ENCODE measurements at places on chromosomes 1 and 21.

- DNase-seq = no peak
Observed at GRCh38 chr1:189637041-189637440, 840.6 kb downstream of the BRINP3 start.

DNA sequence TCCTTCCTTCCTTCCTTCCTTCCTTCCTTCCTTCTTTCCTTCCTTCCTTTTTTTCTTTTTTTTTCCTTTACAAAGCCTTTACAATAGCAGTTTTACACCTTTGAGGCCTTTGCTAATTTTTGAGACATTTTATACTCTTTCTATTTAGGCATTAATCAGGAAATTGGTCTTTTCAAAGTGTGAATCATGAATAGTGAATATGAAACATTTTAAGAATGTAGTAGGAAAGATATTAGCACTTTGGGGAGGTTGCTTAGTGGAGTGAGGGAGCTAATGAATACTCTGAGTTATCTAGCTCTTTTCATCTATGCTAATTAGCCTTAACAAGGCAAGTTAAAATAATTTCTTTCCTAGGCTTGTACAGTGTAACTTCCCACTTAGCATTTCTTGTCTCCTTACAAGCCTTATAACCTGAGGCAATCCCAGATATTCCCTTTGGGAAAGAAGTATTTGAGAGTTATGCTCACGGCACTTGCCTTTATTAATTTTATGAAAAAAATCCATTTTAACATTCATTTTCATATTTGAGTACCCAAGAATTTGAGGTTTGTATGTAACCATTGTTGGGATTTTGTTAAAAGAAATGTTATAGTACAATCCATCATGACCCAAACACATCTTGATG, 122.6 kb downstream of the NTNG1 start:
- no peak for DNase-seq

DNA sequence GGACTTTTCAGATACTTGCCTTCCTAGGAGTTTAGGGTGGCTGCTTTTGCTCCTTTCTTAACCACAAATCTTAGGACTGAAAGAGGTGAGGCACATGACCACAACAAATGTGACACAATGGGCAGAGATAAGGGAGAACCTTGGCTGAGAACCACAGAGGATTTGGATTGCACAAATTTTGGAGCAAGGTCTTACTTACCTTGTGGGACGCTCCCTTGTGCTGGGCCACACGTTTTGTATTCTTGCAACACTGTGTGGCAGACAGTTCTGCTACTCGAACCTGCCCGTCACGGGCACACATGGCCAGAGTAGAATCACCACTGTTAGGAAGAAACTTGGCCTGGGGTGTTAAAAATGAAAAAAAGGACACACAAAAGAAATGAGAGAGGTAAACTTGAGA, 23.9 kb downstream of the DCAF8 start:
- DNase-seq = no peak

- DNase-seq = no peak
Observed at GRCh38 chr1:29657816-29658215, 421.5 kb downstream of the PTPRU start.
